ENCODE measurements at places on chromosomes 1 and 21.

- DNase-seq, result no peak
Measured at GRCh38 chr1:28933277-28933676, 18.9 kb downstream of the EPB41 start.

GRCh38 chr1:37485902-37486679 lies 11.7 kb downstream of the ZC3H12A start:
- DNase-seq, result no peak

GRCh38 chr1:3893190-3893589 lies 6.9 kb downstream of the C1orf174 start:
- DNase-seq, result no peak

GRCh38 chr21:33825915-33826314 lies 89.7 kb downstream of the ATP5PO start:
- no peak for DNase-seq

DNA sequence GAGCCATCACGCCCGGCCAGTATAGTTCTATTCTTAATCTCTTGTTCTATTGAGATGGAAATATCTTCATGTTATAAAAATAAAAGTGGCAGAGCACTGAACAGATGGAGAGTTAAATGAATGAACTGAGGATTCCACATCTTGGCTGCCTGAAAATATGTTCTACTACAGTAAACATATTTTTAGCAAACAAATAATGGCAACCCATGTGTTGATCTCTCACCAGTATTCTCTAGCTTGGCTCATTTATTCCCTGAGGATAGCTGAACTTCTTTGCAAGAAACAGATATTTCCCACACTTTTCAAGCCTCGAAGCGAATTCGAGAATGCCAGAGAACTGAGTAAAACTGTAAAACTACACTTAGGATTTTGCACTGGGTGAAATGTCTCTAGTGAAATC lies 58.9 kb downstream of the DIRAS3 start:
- no peak for DNase-seq

GRCh38 chr1:152408664-152409063 lies 5.4 kb downstream of the CRNN start:
- DNase-seq, result no peak

DNA sequence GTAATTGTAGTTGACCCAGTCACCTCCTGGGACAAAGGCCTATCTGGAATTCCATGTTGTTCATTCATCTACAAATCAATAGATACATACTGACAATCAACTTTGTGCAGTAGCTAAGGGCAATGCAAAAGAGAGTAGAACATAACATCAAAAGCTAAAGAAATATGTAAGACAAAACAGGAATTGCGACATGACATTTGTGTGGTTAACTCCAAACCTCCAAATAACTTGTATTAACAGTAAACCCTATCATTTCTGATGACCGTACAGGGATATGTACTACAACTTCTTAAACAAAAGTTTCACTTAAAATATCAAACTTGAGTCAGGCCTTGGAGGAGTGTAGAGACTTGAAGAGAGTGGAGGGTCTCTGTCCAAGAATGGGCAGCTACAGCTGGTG lies 317.6 kb downstream of the SPATA17 start:
- no peak for DNase-seq

DNA sequence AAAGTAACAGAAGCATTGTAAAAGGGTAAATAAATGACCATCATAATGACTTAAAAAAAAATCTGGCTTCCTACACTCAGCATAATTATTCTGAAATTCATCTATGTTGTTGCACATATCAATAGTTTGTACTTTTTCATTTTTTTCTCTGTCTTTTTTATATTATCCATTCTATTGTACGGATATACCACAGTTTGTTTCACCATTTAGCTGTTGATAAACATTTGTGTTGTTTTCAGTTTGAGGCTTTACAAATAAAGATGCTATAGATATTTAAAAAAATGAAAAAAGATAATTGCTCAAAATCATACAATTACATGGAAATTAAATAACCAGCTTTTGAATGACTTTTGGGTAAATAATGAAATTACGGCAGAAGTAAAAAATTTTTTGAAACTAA lies 31.9 kb downstream of the GPR88 start:
- DNase-seq, result no peak

GRCh38 chr21:33157303-33157702 lies 72.4 kb upstream of the IFNAR2 start:
- no peak for DNase-seq

DNA sequence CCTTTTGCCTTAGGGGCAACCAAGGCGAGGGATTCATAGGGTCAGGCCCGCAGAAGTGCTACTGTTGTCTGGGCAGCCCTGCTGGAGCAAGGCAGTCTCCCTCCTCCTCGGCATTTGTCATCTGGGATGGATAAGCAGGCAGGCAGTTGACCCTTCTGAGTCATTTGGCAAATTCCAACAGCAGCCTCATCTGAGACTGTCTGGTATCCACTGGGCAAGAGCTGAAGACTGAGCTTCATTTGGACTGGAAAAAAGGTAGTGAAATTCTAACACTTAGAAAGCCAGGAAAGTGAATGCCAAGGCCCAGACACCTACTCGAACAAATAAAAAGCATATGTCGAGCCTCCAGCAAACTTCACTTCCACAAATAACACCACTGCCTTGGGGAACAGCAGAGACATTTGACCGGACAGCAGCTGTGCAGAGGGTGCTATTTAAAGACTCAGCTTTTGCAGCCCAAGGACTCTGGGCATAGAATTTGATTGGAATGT lies 4.0 kb upstream of the ZBTB40 start:
- DNase-seq, result no peak

DNA sequence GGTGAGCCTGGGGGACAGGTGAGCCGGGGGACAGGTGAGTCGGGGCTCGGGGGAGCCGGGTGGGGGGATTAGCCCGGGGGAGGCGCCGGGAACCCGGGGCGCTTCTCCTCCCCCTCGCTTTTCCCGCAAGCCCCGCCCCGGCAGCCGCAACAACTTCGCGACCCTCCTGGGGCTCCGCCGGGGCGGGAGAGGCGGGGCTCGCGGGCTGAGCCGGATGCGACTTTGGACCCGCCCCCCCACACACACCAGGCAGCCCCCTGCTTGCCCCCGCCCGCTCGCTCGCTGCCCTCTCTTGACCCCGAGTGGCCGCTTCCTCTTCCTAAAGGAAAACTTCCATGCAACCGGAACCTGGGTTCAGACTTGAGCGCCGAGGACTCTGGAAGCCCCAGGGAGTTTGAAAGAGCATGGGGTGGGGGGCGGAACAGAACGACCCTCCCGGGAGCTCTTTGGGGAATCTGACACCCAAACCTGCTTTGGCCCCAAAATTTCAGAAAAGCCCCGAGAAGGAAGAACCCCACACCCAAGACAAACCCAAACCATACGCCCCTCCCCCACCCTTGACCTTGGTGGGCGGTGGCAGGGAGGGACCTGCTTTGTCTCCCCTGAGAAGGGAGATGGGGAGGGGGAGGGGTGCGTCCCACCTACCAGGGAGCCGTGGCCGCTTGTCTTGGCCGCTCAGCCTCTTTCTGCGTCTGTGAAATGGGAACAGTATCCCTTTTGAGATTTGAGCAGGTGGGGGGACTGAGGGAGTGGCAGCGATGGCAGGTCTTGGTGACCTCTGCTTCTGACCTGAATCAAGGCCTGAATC lies 550 bp downstream of the ARHGEF16 start:
- no peak for DNase-seq

DNA sequence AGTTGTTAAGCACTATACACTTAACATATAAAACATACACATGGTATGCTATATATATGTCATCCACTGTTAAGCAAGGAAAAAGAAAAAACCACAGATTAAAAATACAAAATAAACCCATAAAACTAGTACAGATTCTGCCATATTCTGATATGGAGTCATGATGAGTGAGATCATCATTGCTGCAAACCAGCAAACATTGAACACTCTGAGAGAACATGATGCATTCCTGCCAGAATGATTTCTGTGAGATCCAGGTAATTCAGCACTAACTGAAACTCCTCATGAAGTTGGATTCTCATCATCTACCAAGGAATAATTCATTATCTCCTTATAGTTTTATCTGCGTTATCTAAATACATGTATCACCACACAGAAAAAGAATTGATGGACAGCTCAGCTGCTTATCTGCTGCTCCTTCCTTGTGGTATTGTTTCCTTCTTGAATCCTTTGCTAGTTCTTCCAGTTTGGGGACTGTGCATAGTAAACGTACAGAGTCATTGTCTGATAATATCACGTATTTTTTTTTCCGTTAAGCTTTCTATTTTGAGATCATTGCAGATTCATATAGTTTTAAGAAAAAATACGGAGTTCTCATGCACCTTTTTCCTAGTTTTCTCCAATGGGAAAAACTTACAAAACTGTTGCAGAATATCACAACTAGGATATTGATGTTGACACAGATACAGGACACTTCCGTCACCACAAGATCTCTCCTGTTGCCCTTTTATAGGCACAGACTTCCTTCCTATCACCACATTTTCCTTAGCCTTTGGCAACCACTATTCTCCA lies 9.3 kb downstream of the RAB4A start:
- DNase-seq, result no peak

DNA sequence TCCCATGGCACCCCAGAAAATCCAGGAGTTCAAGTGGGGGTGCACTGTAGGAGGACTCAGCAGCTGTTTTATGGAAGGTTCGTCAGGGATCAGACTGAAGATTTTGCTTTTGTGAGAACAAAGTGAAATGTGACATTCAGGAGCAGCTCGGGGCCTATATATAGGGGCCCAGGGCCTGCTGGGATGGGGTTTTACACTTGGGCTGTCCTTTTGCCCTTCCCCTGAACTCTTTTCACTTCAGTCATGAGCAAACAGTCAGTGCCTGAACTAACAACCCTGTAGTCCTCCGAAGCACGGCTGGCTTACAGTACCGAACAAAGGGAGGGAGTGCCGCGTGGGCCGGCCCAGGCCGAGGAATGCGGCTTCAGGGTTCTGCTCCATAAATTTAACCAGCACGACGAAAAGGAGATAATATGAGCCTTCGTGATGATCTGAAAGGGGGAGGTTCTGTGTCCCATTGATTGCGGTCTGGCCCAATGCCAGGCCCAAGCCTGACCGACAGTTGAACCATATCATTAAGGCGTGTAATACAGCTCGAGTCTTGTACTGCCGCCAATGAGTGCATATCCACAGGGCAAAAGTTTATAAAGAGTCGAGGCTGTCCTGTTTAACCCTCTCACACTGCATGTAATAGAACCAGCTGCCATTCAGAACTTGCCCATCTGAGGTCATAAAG lies 139.9 kb downstream of the DHRS3 start:
- DNase-seq, result no peak

GRCh38 chr1:112862753-112863426 lies 93.1 kb downstream of the SLC16A1 start:
- DNase-seq, result no peak

DNA sequence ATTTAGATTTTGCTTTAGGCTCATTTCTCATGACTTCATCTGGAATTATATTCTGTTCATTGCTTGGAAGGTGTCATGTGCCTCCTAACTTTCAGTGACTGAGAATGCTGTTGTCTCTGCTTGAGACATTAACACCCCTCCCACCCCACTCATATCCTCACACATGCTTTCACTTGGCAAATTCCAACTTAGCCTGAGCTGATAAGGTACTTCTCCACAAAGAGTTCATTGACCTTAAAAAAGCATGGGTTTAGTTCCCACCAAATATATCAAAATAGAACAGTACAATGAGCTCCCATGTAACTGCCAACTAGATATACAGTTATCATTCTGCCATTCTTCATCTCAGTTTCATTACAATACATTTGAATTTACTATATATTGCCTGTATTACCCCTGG lies 576.5 kb upstream of the ADGRL2 start:
- no peak for DNase-seq

GRCh38 chr1:192629612-192630011 lies 6.3 kb upstream of the RGS13 start:
- DNase-seq, result no peak

DNA sequence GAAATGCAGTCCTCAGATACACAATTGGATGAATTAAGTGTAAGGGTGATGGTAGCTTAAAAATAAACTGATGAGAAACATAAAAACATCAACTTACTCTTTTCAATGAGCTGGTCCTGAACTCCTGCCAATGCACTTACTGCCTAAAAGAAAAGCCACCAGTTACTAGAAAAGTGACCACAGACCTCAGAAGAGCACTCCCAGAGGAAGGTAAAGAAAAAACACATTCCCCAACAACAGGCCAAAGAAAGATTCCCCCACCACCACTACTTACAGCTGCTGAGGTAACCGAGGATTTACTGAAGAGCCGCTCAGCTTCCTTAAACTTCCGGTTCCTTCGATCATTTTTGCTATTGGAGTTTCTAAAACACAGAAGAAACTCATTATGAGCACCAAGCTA lies 5.4 kb downstream of the MEAF6 start:
- no peak for DNase-seq

- no peak for DNase-seq
Measured at GRCh38 chr21:37237764-37238163, 29.4 kb downstream of the VPS26C start.

DNA sequence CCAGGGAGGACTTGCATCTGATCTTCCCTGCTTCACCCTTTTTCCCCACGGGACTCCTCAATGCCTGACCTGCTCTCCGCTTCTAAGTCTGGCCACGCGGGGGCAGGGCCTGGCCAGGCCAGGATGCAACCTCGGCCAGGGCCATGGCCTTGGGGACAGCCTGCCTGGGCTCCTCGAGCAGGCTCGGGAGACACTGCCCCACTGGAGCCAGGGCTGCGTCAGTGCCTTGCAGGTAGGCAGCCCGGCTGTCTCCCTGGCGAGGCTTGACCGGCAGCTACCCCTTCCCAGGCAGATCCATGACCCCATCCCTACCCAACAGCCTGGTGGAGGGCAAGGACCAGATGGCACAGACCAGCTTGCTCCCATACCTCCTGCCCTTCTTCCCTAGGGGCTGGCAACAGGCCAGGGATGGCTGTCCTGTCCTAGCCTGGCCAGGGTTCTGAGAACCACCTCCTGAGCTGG lies 2.7 kb upstream of the PRDM16 start:
- no peak for DNase-seq

DNA sequence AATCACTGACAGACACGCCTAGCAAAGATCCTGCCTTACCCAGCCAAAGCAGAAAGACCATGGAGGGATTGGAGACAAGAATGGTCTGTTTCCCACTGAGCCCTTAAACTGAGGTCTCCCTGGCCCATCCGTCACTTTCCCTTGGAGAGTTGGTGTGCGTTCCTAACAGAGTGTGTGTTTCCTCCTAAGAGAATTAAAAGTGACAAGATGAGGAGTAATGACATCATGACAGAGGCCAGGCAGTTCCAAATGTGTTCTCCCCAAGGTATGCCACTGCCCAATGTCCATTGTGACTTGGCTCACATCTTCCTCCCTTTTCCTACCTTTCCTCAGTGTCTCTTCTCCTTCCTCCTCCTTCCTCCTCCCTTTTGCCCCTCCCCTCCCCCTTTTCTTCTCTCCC lies 295.7 kb downstream of the SIPA1L2 start:
- DNase-seq, result no peak

DNA sequence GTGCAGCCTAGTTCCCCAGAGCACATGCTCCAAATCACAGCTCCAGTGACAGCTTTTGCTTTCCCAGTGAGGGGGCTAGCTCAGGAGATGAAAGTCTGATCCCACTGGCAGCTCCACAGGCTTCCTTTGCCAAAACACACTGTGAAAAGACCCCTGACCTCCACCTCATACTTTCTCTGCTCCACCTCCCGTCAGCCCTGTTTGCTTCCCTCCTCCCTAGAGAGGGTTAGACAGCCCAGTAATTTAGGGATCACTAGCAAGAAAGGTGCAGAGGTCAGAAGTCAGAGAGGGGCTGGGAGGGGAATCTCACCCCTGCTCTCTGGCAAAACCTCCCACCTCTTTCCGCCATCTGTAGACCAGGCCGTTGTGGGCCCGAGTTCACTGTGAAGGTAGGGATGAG lies 62.8 kb downstream of the PLXNA2 start:
- no peak for DNase-seq

GRCh38 chr1:199747984-199748383 lies 279.5 kb upstream of the NR5A2 start:
- no peak for DNase-seq

- peak; percentile 49 for DNase-seq
Measured at GRCh38 chr1:39657923-39658485, 13.9 kb downstream of the NT5C1A start.

Data from T-helper 9 cell (primary cell).